IPS DF 19.7 (cell line): ENCODE measurements at places on chromosomes 3 and 15.

GRCh38 chr15:51403946-51404695 is 62.7 kb downstream of the GLDN start:
- DNase-seq: no peak

DNA sequence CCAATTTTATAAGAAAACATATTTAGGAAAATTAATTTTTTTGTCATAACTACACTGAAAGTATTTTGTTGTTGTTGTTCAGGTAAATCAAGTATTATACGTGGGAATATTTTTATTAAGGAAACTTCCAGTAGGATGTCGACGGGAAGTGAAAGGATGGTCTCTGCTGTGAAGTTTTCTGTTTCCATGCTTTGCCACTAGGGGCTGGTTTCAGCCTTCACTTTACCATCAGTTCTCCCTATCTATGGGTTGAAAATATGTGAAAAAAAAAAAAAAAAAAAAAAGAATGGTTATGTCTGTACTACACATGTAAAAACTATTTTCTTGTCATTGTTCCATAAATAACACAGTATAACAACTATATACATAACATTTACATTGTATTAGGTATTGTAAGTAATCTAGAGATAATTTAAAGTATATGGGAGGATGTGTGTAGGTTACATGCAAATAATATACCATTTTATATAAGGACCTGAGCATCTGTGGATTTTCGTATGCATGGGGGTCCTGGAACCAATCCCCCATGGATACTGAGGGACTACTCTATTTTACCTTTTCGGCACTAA is 136.7 kb downstream of the SMAD6 start:
- no peak for DNase-seq

- DNase-seq: no peak
Observed at GRCh38 chr3:77718311-77718710, 678.4 kb downstream of the ROBO2 start.

DNA sequence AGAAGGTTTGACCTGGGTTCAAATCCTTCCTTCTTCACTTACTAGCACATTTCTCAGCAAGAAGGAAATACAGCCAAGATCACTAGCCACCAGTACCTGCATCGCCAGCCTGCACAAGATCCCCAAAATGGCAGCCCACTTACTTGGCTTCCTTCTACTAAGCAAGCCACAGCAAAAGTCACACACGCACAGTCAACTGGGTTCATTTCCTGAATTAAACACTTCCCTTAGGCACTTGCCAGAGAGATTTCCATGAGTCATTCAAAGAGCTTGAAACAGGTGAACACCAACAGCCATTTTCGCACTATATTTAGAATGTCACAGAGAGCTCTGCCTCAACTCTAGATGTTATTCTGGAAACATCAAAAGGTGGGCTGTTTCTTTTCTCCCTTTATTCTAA is 42.6 kb downstream of the MGLL start:
- no peak for DNase-seq
